ENCODE measurements at places on chromosomes 12 and 14.
A peak's percentile ranks its signal among the peaks of the same experiment; 100 is the strongest.

DNA sequence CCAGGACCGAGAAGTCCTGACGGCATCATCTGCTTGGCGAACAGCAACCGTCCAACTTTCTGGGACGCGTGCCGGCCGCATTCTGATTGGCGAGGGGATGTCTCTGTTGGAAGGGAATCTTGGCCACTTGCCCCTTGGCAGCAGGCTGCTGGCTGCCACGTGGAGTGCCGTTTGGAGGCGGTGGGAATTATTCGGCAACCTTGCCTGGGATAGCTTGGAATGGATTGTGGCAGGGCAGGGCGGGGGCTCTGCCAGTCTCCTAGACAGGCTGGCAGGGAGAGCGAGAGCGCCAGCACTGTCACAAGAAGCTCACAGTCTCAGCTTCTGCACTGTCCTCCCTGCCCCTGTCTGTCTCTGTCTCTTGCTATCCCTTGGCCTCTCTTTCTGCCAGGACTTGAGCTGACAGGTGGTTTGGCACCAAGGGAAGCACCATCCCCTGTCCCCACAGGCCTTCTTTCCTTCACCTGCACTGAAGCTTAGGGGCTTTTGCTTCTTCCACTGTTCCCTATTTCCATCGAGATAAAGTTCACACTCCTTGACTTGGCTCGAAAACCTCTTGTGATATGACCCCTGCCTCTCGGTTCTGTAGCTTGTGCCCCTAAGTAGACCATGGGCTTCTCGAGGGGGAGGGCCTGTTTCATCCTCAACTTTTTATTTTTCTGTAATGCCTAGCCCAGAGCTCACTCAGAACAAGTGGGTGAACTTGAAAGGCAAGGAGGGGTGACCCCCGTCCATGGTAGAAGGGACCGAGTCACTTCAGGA is 201.9 kb downstream of the PHETA1 start:
- DNase-seq = no peak

DNA sequence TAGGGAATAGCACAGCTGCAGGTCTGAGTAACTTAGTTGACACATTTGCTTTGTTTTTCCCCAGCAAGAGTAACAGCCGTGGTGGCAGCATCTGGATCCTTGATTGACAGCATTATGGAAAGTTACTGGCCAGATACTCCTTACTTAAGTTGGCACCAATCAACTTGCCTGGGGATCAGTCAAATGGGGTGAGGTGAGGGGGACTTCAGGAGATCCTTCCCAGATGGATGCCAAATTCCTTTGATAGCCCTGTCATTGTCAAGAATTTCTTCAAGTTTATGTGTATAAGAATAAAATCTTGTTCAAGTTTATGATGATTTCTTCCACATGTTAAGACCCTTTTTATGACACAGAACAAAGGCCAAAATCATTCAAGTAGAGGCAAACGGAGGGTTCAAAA is 618.4 kb downstream of the SLC6A15 start:
- no peak for DNase-seq

DNA sequence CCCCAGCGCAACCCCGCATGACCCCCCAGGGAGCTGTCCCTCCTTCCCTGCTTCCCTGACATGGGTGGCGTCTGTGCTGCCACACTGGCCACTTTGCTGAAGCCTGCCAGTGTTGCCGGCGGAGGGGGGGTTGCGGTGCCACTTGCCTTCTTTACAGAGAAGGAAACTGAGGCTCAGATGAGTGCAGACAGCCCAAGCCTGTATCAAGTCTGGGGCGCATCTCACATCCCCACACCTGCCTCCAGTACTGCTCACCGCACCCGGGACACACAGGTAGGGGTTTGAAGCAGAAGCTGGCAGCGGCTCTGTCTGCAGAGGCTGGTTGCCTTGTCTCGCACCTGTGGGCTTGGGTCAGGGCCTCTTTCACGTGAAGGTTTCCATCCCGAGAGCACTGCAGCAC is 104.7 kb upstream of the RTL1 start:
- no peak for DNase-seq

DNA sequence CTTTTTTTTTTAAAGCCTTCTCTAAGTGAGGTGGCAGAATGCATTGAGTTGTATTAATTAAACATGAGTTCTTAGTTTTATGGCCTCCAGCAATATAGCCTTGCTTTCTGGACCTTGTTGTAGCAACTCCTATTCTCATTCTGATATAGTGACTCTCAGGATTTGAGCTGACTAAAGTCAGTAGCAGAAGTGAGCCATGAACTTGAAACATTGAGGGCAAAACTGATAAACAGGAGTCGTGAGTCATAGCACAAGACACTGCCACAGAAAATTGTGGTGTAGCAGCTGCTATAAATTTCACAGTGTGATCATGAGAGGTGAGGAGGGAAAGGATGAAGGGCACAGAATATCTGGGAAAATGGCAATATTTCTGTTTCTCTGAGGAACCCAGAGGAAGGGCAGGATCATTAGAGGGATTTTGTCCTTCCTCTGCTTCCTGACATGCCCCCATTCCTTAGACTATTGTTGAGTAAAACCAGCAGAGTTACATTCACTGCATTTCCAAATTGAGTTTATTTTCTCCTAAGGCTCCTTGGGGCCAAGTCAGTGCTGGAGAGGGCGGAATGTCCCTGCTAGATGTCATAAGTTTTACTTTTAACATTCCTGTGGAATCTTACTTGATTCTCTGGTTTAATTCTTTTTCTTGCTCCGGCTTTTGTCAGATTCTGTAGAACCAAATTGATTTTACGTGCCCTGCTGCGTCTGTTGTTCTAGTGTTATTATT is 7.5 kb downstream of the KLRG1 start:
- DNase-seq = peak; percentile 68

GRCh38 chr12:82749015-82749414 is 62.3 kb downstream of the TMTC2 start:
- no peak for DNase-seq

- DNase-seq = no peak
These were observed 188.4 kb upstream of the OTX2 start for GRCh38 chr14:56998728-56999127.

DNA sequence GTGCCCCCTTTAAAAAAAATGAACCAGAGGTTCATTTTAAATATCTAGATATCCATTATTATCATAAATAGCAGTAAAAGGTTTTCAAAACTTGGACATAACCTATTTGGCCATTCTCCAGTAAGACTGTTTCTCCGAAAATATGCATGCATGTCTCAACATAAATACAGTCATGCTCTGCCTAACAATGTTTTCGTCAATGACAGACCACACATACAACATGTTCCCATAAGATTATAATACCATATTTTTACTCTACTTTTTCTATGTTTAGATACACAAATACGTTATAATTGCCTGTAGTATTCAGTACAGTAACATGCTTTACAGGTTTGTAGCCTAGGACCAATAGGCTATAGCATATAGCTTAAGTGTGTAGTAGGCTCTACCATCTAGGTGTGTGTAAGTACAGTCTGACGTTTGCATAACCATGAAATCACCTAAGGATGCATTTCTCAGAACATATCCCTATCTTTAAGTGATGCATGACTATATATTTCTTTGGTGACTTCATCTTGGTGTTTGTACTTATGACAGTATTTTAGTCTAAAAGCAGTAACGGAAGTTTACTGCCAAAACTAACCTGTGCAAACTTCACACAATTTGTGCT is 3.2 kb downstream of the TMEM19 start:
- DNase-seq = no peak

- DNase-seq = no peak
These were observed 216.4 kb downstream of the LRIG3 start for GRCh38 chr12:58703866-58704265.

- DNase-seq = no peak
These were observed at the start of gene NPAS3 for GRCh38 chr14:32938719-32939253. Gene NPAS3 (plus strand): TSS chr14:32938879.

- DNase-seq = no peak
These were observed 225.4 kb downstream of the KLHL28 start for GRCh38 chr14:44736326-44736725.

GRCh38 chr14:87017335-87017734 is 975.6 kb downstream of the GALC start:
- DNase-seq = no peak

- no peak for DNase-seq
These were observed 236.4 kb upstream of the CRY1 start for GRCh38 chr12:107329569-107330324.

DNA sequence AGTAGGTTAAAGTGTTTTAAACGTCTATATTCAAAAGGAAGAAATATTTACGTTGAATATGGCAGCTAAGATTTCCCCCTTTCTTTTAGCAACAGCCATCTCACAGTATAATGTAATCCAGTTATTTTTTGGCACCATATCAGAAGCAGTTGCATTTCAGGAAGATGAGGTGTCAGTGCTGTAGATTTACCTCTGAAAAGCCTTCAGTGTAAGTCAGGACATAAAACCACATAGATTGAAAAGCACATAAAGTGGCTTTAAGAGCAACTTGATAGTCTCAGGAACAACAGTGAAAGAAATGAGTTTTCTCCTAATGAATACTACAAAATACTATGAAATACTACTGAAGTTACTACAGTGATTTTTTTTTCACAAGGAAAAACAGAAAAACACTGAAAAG is 6.9 kb downstream of the MLH3 start:
- no peak for DNase-seq

DNA sequence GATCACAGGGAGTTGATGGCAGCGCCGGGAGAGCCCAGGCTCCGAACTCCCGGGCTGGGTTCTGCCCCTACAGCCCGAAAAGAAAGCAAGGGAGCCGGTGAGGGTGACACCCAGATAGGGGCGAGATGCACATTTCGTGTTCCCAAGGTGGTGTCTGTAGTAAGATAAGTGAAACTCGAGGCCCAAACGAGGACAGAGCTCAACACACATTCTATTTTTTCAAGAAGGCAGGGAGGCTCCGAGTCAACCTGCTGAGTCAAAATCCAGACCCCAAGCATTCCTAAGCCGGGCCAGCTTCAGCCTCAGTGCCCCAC is 24.2 kb upstream of the YY1 start:
- DNase-seq = no peak

- no peak for DNase-seq
These were observed 237.3 kb downstream of the CCDC59 start for GRCh38 chr12:82120901-82121300.

DNA sequence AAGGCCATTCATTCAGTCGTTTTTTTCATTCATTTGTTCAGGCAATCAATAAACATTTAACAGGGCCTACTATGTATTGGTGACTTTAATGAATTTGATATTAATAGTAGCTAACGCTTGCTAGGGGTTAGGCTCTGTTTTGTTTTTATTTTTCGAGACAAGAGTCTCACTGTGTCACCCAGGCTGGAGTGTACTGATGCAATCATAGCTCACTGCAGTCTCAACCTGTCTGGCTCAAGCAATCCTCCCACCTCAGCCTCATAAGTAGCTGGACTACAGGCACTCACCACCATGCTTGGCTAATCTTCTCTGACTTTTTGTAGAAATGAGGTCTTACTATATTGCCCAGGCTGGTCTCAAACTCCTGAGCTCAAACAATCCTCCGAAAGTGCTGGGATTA is 25.6 kb upstream of the MED13L start:
- no peak for DNase-seq

GRCh38 chr12:50211392-50212070 is 44.4 kb upstream of the CERS5 start:
- DNase-seq = no peak

DNA sequence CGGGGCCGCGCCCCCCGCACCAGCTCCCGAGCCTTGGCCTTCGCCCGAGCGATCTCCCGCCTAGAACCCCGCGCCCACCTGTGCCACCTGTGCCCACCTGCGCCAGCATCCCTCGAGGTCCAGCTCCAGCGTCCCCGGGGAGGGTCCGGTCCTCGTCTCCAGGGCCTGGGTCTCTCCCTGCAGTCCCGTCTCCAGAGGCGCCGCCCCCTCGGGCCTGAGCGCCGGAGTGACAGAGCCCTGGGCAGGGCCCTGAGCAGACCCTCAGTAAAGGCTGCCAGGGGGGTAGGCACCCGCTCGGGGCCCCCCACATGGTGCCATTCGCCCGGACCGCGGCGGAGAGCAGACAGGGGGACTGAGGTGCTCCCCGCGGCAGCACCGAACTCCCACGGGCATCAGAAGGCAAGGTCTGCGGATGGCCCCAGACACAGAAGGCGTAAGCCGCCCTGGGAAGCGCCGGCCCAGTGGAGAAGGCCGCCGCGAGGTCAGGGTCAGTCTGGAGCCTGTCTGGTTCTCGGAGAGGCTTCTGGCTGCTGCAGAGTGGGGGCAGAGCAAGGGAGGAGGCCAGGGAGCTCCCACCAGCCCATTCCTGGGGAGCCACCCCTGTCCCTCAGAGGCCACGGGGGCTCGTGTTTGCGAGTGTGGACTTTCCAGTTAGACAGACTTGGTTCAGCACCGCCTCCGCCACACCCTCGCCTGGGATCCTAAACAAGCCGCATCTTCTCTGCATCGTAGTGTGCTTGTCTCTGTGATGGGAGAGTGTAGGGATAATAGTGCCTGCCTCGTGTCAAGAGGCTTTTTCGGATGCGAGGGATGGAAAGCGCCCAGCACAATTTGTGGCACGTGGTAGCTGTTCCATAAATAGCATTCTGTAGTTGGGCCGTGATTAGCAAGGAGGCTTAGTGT is 1.1 kb upstream of the PPP1R13B start:
- no peak for DNase-seq

GRCh38 chr14:91835197-91835919 is 32.0 kb downstream of the TC2N start:
- no peak for DNase-seq

DNA sequence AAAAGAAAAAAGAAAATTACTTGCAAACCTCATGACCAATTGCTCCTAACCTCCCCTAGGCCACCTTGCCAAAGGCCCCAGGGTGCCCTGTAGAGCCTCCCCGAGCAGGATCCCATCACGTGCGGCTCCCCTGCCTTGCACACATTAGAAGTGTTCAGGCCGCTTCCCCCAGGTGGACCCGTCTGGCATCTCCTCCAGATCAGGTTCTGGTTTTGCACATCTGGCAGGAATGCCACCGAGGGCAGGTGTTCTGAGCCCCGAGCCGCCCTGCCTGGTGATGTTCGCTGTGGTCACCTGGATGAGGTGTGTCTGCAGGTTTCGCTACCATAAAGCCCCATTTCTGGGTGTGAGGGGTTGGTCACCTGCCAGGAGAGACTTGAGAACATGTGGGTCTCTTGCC is 19.3 kb downstream of the MMP17 start:
- no peak for DNase-seq

- no peak for DNase-seq
These were observed 46.3 kb upstream of the ATP2A2 start for GRCh38 chr12:110234755-110235154.

- no peak for DNase-seq
These were observed 75.2 kb downstream of the CMAS start for GRCh38 chr12:22121224-22121623.

GRCh38 chr14:22276913-22277816 is 311.9 kb downstream of the DAD1 start:
- DNase-seq = no peak

- DNase-seq = peak; percentile 11
These were observed 32.1 kb downstream of the BAZ1A start for GRCh38 chr14:34843011-34843554.

- DNase-seq = no peak
These were observed 12.6 kb upstream of the DDX47 start for GRCh38 chr12:12800406-12801180.

DNA sequence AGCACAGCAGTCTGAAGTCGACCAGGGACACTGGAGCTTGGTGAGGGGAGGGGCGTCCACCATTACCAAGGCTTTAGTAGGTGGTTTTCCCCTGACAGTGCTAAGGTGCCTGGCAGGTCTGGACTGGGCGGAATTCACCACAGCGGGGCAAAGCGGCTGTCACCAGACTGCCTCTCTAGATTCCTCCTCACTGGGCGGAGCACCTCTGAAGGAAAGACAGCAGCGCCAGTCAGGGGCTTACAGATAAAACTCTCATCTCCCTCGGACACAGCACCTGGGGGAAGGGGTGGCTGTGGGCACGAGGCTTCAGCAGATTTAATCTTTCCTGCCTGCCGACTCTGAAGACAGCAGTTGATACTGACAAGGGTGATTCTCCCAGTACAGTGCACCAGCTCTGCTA is 39.1 kb downstream of the DDHD1 start:
- no peak for DNase-seq
